ENCODE measurements at places on chromosomes 16 and 17.
A peak's percentile ranks its signal among the peaks of the same experiment; 100 is the strongest.

- DNase-seq = no peak
These were observed 44.9 kb downstream of the ABCA5 start for GRCh38 chr17:69282002-69282401.

GRCh38 chr16:54655121-54655590, 275.5 kb upstream of the IRX5 start:
- DNase-seq = no peak

GRCh38 chr17:41369023-41369422, 590 bp downstream of the KRT33B start:
- no peak for DNase-seq

GRCh38 chr16:81616321-81617020, 162.6 kb upstream of the PLCG2 start:
- no peak for DNase-seq

- no peak for DNase-seq
These were observed 2.8 kb downstream of the PLCD3 start for GRCh38 chr17:45129426-45129939.

DNA sequence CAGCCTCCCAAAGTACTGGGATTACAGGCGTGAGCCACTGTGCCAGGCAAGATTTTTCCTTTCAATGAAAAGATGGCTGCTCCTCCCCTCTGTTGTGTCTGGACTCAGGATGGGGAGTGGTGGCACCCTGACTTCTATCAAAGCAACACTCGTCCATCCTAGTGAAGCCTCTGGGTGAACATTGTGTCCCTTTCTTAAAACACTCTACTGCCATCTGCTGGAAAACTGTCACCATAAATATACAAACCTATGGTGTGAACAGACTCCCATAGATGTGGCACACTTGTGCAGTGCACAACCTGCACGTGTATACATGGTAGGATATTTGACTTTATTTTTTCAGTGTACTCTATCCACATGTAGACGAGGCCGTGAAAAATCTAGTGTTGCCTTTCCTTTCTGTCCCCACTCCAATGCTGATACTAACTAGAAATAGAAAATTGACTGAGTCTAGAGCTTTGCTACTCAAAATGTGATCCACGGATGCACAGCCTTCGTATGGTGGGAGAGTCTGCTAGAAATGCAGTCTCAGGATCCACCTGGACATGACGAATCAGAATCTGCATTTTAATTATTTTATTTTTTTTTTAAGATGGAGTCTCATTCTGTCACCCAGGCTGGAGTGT, 55.9 kb upstream of the PLCG2 start:
- DNase-seq = peak; percentile 86

DNA sequence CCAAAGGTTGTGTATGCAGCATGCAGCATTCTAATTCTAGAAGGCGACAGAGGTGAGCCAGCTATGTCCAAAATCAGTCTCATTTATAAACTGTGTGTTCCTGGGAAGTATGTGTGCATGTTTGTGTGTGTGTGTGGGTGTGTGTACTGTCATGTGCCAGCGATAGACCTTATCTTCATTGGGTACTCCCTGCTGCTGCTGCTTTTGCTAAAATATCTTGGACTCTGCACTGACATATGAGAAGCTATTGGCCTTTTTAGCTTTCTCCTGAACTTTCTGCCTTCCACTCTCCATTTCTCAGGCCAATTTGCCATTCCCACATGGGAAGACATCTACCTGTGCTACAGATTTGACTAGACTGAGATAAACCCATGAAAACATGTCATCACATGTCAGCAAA, 2.0 kb upstream of the LPO start:
- DNase-seq = no peak

- DNase-seq = no peak
These were observed 78.1 kb downstream of the RBBP6 start for GRCh38 chr16:24617502-24617901.

- DNase-seq = no peak
These were observed 196.6 kb downstream of the SNX29 start for GRCh38 chr16:12173121-12173520.

DNA sequence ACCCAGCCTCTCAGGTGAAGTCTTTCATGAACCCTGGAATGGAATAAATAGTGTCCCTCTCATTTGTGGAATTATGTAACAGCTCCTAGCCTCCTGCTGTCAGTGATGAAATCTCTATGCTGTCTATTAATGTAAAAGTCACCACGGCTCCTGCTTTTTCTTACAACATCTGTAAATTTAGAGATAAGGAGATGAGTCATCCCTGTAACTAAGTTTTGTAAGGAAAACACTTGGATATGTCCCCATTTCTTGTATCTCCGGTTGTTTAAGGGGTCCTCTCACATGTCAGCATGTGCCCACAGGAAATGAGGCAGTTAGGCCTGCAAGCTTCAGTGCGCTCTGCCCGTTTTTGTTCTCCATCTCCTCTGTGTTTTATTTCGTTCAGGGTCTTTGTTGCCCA, 2.8 kb upstream of the NAT9 start:
- no peak for DNase-seq

- DNase-seq = no peak
These were observed 29.1 kb downstream of the ENDOV start for GRCh38 chr17:80443916-80444643.

All from HTR-8/SVneo (cell line).